NCI-H187 (cell line): ENCODE measurements at places on chromosomes 1 and 21.

DNA sequence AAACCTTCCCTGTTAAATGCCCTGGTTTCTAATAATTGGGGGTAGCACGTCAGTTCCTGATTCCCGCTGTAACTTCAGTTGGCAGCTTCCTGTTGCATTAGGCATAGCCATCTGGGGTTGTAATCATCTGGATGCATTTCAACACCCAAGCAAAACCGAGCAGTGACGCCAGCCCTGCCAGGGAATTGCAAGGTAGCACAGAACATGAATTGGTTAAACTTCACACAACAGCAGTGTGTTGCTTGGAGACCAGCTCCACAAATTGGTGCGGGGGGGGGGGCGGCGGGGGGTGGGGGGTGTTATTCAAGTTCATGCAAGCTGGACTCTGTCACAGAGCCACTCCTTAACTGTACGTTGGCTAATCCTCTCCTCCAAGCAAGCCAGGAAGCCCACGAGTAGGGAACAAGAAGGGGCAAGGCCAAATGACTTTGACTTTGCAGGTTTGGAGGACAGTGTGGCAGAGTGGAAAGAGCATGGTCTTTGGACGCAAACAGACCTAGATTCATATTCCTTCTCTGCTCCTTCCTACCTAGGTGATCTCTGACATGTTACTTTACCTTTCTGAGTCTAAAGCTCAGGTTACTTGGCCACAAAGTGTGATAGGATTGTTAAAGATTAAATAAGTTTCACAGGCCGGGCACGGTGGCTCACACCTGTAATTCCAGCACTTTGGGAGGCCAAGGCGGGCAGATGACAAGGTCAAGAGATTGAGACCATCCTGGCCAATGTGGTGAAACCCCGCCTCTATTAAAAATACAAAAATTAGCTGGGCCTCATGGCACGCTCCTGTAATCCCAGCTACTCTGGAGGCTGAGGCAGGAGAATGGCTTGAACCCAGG is 4.7 kb downstream of the LAX1 start:
- DNase-seq, result no peak

DNA sequence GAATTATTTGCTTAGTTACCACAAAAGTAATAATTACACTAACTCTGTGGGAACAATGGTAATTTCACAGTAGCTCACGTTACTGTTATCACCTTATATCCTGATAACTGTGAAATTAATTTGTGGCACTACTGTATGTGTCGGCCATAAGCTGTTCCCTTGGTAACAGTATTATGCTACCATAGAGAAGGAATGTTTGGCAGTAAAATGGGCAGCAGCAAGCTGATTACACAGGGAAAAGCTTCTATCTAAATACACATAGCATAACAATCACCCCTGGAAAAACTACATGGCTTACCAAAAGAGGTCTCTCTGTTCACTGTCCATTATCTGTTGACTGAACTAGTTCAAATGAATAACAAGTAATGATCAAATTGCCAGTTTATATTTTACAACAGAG is 124.1 kb downstream of the DPYD start:
- DNase-seq, result no peak

GRCh38 chr1:93129507-93130099 is 50.5 kb downstream of the MTF2 start:
- no peak for DNase-seq

- DNase-seq, result no peak
These were observed 63.1 kb downstream of the ZNF281 start for GRCh38 chr1:200346700-200347099.

- no peak for DNase-seq
These were observed 33.0 kb upstream of the IFI44L start for GRCh38 chr1:78587211-78587610.

- no peak for DNase-seq
These were observed 43.2 kb upstream of the C1orf185 start for GRCh38 chr1:51058858-51059257.
